Mucosa of gallbladder (tissue), 1 donor: ENCODE measurements at places on chromosomes 12 and 14. TPM values are rescaled to one million over a fixed set of nuclear protein-coding genes. Genes with fewer than 3 reads are reported as not detected.

DNA sequence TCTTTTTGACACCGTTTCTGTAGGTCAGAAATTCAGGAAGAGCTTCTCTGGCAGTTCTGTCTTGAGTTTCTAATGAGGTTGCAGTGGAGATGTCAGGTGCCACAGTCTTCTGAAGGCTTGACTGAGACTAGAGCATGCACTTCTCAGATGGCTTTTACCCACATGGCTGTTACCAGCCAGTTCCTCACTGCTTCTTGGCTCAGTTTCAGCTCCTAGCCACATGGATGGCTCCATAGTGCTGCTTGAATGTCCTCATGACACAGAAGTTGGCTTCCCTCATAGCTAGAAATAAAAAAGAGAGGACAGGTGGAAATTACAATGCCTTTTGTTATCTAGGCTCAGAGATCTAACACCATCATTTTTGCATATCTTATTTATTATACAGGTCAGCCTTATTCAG lies 38.1 kb upstream of the SLC2A13 start:
- no peak for DNase-seq

The KCNMB4 gene
- 3.1 TPM for total RNA-seq

- DNase-seq = no peak
Measured at GRCh38 chr12:128336204-128337070, 69.5 kb downstream of the TMEM132C start.

GRCh38 chr14:55129428-55130195 lies 560 bp downstream of the LGALS3 start:
- DNase-seq = peak; percentile 54

GRCh38 chr12:132285991-132286681 lies 43.3 kb downstream of the GALNT9 start:
- peak; percentile 66 for DNase-seq

GRCh38 chr12:96240656-96241055 lies 46.5 kb downstream of the ELK3 start:
- no peak for DNase-seq

The CMA1 gene
- total RNA-seq = 0.29 TPM

DNA sequence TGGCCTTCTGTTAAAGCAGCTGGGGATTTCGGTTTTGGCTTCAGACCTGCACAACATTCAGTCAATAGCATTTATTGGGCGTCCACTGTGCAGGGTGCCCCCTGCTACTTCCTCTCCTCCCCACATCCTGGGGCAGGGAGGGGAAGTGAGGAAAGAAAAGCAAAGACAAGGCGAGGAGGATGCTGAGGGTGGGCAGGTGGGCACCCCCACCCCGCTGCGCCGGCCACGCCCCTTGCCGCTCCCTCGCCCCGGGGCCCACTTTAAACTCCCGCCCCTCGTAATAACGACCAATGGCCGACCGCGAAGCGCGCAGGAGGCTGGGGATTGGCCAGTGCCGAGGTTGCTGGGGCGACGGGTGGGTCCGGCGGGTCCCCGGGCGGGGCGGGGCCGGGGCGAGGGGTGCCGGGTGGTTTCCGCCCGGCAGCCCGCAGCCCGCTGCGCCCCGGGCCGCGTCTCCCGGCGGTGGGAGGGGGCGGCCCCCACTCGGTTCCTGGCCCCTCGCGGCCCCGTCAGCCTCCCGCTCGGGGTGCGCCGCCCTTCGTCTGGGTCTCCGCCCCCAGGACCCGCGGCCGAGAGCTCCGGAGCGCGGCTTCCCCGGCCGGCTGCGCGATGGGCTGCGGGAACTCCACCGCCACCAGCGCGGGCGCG lies at the start of gene C12orf75:
Gene C12orf75, plus strand, starts transcription at position 409 of the 648 bp plus-strand sequence. Its CDS starts 201 bp downstream, at position 610.
- peak; percentile 81 for DNase-seq

The SERPINA1 gene
- 348 TPM for total RNA-seq
